ENCODE measurements at places on chromosomes 6 and 20.
A peak's percentile ranks its signal among the peaks of the same experiment; 100 is the strongest.

DNA sequence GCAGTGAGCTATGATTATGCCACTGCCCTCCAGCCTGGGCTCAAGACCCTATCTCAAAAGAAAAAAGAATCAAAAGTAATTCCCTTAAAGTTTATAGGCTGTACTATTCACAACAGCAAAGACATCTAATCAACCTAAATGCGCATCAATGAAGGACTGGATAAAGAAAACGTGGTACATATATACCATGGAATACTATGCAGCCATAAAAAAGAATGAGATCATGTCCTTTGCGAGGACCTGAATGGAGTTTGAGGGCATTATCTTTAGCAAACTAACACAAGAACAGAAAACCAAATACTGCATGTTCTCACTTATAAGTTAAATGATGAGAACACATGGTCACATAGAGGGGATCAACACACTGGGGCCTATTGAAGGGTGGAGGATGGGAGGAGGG is 16.7 kb downstream of the ZNFX1 start:
- DNase-seq = no peak

DNA sequence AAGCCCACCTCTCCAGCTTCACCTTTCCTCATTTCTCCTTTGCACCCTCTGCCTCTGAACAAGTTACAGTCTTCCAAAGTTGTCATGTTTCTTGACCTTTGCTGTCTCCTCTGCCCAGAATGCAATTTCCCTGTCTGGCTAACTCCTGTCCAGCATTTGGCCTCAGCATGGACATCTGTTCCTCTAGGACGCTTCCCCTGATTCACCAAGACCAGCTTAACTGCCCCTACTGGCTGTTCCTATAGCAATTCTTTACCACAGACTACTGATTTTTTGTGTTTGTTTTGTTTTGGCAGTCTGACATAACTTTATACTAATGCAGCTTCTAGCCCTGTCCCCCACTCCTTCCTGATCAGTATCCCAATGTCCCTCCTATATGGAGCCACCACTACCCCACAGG is 13.4 kb downstream of the GNL1 start:
- DNase-seq = no peak

- DNase-seq = no peak
Observed at GRCh38 chr6:36514554-36515456, 32.5 kb downstream of the STK38 start.

- DNase-seq = no peak
Observed at GRCh38 chr6:107983811-107984210, 25.8 kb upstream of the SEC63 start.

DNA sequence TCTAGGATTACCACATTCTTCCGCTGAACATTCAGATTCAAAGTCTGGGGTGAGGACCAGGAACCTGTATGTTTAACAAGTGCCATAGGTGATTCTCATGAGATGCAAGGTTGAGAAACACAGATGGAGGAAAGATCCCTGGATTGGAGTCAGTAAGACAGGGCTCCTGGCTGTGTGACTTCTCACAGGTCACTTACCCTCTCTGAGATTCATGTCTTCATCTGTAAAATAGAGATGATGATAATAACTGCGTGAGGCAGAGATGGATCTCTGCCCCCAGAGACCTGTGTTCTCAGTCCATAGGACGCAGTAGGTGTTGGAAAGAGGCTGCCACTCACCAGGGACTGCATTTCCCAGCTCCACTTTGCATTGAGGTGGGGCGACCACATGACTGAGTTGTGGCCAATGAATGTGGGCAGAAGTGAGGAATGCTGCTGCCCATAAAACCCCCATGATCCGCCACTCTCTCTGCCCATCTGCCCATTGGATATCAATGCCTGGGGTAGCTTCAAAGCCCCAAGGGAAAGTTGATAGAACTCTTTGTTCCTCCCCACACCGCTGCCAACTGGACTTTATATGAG is 13.6 kb upstream of the GDAP1L1 start:
- DNase-seq = no peak

DNA sequence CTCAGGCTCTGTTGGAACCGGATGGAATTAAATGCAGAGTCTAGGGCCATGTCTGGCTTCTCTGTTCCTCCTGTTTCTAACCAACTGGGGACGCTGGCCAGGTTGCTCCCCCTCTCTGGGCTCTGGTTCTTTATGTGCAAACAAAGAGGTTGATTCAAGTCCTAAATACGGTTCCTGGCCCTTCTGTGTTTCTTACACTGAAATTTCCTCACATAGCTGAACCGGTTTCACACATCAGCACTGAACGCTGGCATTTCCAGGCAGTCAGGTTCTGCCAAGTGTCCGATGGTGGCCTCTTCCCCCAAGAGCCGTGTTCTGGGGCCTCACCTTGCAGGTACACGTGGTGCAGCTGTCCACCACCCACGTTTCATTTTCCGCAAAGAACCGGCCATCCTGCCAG is 13.5 kb downstream of the THBS2 start:
- no peak for DNase-seq

- no peak for DNase-seq
Observed at GRCh38 chr20:44714701-44715498, at the start of gene CCN5. Gene CCN5 (plus strand): TSS chr20:44715369. CDS start chr20:44715391, 22 bp downstream.

GRCh38 chr20:49435639-49436038 is 46.8 kb downstream of the KCNB1 start:
- DNase-seq = no peak

DNA sequence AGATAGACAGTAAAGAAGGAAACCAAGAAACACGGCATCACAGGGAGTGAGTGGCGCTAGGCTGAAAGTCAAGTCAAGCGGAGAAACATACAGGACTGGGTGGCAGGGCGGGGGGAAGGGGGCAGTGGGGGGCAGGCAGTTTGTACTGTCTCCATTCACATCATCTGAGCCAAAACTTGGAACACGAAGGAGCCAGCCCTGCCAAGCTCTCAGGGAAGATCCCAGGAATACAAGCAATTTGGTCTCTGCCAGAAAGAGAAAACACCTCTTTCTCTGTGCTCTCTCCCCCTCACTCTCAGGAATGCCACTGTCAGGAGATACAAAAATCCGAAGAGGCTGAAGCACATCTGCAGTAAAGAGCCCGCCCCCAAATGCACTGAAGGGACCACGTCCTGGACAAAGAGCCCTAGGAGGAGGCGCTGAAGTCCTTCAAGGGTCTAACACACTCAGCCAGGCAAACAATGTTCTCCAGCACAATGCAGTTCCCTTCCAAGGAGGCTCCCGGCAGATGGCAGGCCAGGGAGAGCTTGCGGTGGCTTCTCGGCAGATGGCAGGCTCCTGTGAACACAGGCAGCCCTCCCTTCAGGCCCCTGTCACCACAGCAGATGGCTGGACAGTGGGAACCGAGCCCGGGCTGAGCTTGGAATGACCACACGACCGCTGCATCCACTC is 90.0 kb downstream of the ATP9A start:
- DNase-seq = peak; percentile 51

DNA sequence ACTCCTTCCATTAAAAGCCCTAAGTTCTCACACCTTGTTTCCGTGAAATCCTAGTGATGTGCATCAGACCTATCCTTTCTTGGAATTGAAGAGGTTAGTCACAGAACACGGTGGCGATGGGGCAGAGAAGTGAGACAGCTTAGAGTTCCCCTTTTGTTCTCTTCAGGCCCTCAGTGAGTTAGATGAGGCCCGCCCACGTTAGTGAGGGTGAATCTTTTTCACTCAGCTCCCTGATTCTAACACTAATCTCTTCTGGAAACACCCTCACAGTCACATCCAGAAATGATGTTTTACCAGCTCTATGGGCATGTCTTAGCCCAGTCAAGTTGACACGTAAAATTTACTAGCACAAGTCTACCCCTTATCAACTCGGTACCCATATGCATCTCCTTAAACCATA is 172.7 kb upstream of the NOX3 start:
- no peak for DNase-seq

GRCh38 chr6:30554962-30555815 is 1.1 kb downstream of the GNL1 start:
- DNase-seq = no peak

DNA sequence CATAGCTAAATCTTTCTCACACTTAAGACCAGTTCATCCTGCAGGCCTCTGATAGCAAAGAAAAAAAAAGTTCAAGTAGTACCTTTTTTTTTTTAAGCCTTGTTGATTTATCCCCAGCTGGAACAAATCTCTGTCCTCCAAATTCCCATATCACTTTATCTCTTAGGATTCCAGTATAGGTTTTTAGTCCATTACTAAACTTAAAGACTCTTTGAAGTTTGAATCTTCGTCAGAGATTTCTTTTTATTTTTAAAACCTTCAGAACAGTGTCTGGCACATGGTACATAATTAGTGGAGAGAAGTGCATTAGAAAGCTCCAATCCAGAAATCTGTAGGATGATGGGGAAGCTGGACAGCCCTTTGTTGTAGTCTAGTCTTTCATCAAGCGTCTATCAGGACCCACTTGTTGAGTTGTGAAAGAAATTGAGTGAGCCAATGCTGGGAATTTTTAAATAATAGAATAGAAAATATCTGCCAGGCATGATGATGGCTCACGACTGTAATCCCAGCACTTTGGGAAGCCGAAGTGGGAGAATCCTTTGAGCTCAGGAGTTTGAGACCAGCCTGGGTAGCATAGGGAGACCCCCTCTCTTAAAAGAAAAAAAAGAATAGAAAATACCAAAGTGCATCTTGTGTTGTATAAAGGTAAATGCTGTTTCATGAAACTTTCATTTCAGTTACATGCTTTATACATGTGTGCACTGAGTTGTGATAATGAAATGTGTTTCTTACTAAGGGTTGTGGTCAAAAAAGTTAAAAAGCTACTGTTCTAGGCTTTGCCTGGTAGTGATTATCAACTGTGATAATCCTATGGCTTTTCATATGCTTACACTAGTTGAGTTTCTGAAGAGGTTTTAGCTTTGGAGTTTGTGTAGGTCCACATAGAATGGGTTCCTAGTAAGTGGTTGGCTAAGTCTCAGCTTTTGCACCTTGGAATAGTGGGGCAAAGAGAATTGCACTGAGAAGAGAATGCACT is 3.2 kb downstream of the NFYA start:
- no peak for DNase-seq

DNA sequence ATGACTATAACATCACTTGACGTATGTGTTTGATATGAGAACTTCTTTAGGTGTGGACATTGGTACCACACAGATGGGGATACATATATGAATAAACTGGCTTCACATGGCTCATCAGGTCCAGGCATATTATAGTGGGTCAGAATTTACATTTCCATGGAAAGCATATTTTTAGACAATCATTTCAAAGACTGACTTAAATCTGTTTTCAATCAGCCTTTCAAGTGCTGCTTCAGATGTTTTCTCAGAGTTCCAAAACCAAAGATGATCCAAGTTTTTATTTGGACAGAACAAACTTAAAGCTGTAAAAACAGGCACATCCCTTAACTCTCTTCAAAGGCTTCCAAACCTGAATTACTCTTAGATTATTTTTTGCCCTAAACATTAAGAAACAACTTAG is 88.1 kb downstream of the PRSS35 start:
- no peak for DNase-seq

GRCh38 chr6:145323646-145324045 is 411.7 kb downstream of the EPM2A start:
- no peak for DNase-seq

- no peak for DNase-seq
Observed at GRCh38 chr6:145036236-145036635, 699.1 kb downstream of the EPM2A start.

Measured in D721Med (cell line).